Naive B cell (primary cell): ENCODE measurements at places on chromosomes 12 and 14. TPM values are rescaled to one million over a fixed set of nuclear protein-coding genes. Genes with fewer than 3 reads are reported as not detected.

Gene RNF10
- 105 TPM for polyA plus RNA-seq

Gene CLEC4A
- polyA plus RNA-seq, result 85.8 TPM

Gene OTX2
- not detected for polyA plus RNA-seq

- no peak for DNase-seq
Measured at GRCh38 chr12:54358191-54358944, 5.9 kb downstream of the GPR84 start.
